ENCODE measurements at places on chromosomes 3 and 15. TPM values are rescaled to one million over a fixed set of nuclear protein-coding genes. Genes with fewer than 3 reads are reported as not detected.
A peak's percentile ranks its signal among the peaks of the same experiment; 100 is the strongest.

DNA sequence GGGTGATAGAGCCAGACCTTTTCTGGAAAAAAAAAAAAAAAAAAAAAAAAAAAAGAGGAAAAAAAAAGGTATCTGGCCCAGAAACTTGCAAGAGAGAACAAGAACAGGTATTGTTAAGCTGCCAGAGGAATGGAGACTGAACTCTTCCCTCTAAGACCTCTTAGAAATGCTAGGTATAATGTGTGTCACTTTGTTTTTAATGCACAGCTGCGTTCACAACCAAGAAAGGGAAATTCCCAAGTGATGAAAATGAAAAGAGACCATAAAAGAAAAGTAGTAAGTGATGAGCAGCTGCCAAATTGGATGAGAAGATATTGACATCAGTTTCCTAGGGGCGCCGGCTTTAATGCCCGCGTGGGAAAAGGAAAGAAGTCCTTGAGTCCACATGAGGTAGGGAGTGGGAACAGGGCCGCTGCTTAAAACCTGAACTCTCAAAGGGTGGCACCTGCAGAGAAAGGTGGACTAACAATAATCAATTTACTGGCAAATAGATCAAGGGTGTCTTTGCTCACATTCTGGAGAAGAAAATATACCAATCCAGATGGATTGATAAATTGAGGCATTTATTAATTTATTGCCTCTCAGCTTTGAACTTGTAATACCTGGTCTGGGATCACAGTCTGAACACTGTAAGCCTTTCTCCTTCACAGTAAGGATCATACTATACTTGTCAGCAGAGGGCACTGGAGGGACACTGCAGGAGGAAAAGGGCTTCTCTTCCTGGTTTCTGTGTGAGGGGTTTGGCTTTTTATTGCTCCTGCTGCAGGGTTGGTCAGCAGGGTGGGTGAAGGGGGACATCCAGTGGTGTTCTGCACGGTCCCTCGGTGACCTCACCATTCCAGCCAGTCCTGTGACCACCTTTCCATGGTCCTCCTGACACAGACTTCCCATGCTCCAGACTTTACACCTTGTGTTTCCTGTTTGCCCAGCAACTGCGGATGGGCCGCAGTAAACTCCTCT lies 131.6 kb downstream of the AQP9 start:
- no peaks in the 10 kb centered on the region for H3K27me3 ChIP-seq
- no peaks in the 10 kb centered on the region for H3K4me1 ChIP-seq

DNA sequence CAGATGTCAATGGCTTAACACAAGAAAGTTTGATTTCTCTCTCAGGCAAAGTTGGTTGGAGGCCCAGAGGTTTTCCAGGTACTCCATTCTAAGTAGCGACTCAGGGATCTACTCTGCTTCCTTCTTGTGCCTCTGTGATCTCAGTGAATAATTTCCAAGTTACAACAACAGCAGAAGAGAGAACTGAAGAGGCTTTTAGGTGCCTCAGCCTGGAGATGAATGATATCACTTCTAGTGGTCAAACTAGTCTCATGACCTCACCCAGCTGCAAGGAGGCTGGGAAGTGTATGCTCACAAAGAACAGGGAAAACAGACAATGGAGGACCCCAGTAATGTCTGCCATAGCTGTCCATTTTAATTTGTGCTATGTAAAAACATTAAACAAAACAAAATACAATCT lies 4.6 kb upstream of the PRICKLE2 start:
- DNase-seq: no peak
- peak overlapping the region; percentile 81 for H3K27ac ChIP-seq
- no peaks in the 10 kb centered on the region for H3K27me3 ChIP-seq
- H3K36me3 ChIP-seq: no peaks in the 10 kb centered on the region
- peaks cover 53% of the 10 kb centered on the region for H3K4me1 ChIP-seq

- H3K4me3 ChIP-seq: no peak overlapping the region
- DNase-seq: no peak
- H3K36me3 ChIP-seq: no peaks in the 10 kb centered on the region
- no peaks in the 10 kb centered on the region for H3K27me3 ChIP-seq
Observed at GRCh38 chr3:39505866-39506742, 38.6 kb downstream of the MOBP start.

DNA sequence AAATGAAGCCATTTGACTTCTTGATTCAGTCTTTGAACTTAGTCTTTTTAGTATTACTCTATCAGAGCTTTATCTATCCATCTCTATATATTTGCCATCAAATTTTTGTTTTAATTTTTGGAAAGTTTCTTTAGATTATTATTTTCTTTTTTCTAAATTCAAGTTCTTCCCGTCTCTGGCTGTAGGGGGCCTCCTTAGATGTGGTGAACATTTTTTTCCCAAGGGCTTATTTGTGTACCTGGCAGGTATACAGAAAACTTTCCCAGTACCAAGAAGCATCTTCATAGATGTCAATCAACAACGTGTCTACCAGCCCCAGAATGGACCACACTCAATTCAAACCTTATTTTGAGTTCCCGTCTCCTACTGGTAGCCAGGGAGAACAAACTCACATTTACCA lies 486.8 kb upstream of the CNTN4 start:
- no peak for DNase-seq
- no peaks in the 10 kb centered on the region for H3K4me1 ChIP-seq
- no peak overlapping the region for H3K4me3 ChIP-seq
- no peaks in the 10 kb centered on the region for H3K27me3 ChIP-seq

SEMA5B gene
- total RNA-seq: 0.42 TPM

ZNF770 gene
- total RNA-seq: 23.7 TPM

NUP210 gene
- 5.2 TPM for total RNA-seq

WDR49 gene
- 7.9 TPM for total RNA-seq

All from esophagus muscularis mucosa (tissue), 4 donors.